ENCODE measurements at places on chromosomes 16 and 17. TPM values are rescaled to one million over a fixed set of nuclear protein-coding genes. Genes with fewer than 3 reads are reported as not detected.
A peak's percentile ranks its signal among the peaks of the same experiment; 100 is the strongest.

Gene CD2BP2
- 19.8 TPM for total RNA-seq

- no peak for DNase-seq
These were observed 2.6 kb upstream of the RARA start for GRCh38 chr17:40306395-40306794.

- DNase-seq, result no peak
These were observed 11.5 kb upstream of the P2RX1 start for GRCh38 chr17:3927628-3928340.

DNA sequence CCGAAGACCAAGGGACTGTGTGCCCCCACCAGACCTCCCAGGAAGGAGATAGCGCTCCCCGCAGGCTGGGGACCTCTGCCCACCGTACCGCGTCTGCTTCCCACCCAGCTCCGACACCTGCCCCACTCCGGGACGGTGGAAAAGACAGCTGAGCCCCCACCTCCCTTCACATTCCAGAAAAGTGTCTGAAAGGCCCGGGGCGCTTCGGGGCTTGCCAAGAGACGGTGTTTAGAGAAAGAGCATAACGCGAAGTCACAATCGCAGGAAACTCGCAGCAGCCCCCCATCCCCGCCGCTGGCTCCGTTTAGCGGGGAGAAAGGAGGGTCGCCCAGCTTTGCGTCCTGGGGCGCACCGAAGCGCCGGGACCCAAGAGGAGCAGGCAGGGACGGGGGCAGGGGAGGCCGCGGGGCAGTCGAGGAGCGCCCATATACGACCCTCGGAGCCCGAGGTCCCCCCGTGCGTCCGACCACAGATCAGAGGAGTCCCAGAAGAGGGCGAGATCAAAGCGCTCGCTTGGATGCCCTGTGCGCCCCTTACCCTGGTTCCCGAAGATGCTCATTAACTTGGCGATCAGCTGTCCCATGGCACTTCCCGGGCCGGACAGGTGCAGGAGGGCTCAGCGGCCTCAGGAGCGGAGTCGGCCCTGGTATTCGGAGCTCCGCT lies 652 bp downstream of the ARL5C start:
- DNase-seq, result no peak

Gene ASB16
- 3.9 TPM for total RNA-seq

DNA sequence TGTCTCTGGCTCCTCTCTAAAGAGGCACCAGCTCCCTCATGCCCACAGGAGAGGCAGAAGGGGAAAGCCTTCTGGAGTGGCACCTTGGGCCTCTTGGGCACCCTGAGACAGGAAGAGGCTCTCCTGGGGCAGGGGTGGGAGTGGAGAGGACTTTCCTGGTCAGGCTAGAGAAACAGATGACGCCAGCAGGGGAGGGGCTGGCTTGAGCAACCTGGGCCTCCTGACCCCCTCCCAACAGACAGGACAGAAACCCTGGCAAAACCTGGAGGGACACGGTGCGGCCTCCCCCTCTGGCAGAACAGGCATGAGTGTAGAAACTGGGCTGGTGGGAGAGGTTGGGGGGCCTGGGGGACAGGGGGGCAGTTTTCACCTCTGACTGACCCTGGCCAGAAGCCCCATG lies 6.1 kb downstream of the SMIM5 start:
- no peak for DNase-seq

- DNase-seq, result no peak
These were observed 3.7 kb upstream of the SLC16A11 start for GRCh38 chr17:7047566-7047965.

- DNase-seq, result peak; percentile 8
These were observed 212.2 kb upstream of the FOXF1 start for GRCh38 chr16:86297866-86298757.

DNA sequence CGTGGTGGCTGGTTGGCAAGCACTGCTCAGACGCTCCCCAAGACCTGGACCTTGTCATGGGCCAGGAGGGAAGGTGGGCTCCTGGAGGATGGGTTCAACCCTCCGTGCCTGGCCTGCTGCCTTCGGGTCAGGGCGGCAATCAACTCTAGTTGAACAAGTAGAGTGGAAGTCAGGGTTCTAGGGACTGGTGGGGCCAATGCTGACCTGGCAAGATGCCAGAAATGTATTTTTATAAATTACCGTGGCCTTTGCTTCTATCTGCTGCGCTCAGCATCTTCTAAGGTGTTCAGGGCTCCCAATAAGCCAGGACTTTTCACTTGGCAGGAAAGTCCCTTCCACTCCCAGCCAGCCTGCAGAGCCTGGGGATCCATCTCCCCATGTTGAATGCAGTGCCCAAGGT lies 207.1 kb upstream of the N4BP1 start:
- DNase-seq, result no peak

GRCh38 chr16:47470810-47471209 lies 9.7 kb downstream of the PHKB start:
- no peak for DNase-seq

Gene ADORA2B
- 1.8 TPM for total RNA-seq

DNA sequence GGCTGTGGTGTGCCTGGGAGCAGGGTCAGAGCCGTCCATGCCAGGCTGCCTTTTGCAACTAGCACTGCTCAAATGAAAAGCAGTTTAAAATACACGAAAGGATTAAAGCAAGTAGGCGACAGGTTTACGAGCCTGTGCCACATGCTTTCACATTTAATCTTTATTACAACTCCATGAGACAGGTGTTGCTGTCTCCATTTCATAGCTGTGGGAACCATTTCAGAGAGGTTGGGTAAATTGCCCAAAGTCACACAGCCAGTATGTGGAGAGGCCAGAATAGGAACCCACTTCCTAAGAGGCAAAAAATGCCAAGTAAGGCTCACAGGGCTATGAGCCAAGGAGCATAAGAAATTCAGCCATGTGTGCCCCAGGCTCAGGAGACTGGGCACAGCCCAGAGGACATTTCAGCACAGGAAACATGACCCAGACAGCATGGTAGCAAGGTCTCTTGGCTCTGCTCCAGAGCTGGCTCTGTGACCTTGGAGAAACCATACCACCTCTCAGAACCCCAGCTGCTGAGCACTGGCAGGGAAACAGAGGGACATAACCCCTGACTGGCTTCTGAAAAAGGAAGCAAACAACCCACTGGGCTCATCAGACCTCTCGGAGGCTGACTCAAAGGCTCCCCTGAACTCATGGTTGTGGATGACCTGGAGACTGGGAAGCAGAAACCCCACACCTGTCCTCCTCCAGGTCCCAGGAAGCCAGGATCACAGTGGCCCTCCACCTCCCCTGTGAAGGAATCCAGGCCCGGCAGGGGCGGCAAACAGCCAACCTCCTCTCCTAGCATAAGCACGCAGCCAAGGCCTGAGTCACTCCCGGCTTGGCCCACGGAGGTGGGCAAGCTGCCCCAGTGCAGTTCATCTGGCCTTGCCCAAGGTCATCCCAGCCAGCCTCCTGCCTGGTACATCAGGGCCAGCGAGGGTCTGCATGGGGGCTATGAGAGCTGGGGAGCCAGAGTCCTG lies 40.3 kb upstream of the MRPS23 start:
- peak; percentile 98 for DNase-seq

GRCh38 chr17:16381496-16381820 lies 567 bp downstream of the UBB start:
- no peak for DNase-seq

Gene IRX6
- total RNA-seq, result not detected

DNA sequence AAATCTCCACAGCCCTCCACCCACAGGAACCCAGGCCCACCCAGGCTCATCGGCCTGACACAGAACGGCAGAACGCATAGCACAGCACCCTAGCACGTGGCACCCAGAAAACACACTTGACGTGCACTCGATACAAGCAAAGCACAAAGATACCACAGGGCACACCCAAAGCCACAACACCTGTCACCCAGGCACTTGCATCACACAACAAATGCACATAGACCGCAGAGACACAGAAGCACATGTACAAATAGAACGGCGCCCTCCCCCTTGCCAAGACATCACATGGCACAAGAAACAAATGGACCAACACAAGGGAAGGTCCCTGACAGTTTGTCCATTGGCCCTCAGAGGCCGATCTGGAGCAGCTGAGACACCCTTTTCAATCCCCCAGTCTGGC lies 147.7 kb upstream of the WSCD1 start:
- DNase-seq, result no peak

Gene SPATA32
- total RNA-seq, result not detected

Gene LGALS9B
- not detected for total RNA-seq

Gene CRYBA1
- not detected for total RNA-seq

GRCh38 chr17:74671031-74671771 lies 41.5 kb downstream of the CD300LF start:
- DNase-seq, result peak; percentile 74

Gene SHBG
- not detected for total RNA-seq

DNA sequence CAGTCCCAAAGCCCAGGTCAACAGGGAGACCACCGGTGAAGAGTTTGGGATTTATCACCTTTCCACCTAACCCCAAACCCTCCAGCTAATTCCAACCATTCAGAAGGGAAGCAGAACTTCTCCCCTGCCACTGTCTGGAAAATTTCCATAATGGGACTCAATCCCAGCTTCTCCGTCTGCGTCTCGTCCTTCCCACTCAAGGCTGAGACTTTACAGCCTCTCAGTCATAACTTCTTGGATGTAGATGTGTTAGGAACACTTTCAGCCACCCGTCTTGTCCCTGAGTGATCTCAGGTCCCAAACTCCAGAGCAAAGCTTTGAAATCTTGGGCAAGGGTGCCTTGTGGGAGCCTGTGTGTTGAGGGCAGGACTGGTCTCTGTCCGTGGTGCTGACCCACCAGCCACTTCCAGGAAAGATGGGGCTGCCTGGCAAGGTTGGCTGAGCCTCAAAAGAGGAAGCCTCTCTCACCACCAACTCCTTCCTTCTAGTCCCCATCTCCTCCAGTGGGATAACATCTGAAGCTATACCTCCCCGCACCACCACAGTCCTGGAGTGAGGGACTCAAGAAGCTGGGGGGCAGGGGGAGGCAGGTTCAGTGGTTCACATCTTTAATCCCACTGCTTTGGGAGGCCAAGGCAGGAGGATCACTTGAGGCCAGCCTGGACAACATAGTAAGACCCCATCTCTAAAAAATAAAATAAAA lies 9.3 kb downstream of the GAS2L2 start:
- DNase-seq, result peak; percentile 39

Gene KRT31
- not detected for total RNA-seq

GRCh38 chr17:49204516-49204915 lies 5.9 kb downstream of the GNGT2 start:
- no peak for DNase-seq

DNA sequence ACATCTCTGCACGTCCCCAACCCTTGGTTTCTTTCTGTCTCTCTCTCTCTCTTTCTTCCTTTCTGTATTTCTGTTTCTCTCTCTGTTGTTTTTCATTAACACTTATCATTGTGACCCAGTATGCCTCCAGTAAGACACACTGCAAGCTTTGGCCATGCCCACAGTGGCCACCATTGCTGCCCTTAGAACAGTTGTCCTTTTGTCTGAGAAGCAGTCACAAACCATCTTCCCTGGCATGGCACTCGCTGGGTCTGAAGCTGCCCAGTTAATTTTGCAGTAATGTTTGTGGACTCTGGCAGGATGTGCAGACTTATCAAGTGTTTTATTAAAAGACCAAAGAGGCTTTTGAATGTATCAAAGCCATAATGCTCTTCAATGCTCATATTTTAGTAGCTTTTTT lies 146.9 kb downstream of the MSI2 start:
- no peak for DNase-seq

Gene GNG13
- not detected for total RNA-seq

DNA sequence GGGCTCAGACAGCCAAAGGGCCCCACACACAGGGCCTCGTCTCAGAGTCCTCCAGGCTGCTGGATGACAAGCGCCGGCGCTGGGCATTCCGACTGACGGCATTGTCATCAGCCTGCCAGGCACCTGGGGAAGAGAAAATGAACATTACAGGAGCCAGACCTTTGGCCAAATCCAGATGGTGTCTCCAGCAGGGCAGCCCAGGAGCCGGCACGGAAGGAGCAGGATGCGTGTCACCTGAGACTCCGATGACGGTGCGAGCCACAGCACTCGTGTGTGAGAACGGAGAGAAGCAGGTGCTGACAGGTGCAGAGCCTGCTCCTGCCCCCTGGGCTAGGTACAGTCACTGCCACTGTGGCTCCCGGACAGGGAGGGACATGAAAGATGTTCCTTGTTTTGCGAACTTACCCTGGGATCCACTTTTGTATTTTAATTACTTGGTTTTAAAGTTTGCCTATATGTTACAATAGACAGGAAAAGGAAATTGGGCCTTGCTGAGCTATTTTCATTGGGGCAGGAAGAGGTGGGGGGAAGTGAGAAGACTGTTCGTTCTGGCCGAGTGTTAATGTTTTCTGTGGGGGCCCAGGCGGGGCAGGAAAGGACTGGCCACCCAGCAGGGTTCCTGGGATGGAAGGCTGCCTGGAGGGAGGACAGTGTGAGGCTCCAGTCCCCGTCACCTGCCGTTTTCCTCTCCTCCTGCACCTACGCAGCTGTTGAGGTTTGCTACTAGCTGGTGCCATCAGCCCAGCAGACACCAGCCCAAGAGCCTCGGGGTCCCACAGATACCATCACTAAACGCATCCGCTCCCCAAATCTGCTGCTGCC lies 4.4 kb upstream of the FOXJ1 start:
- DNase-seq, result no peak

GRCh38 chr17:76079535-76079955 lies 563 bp downstream of the ZACN start:
- DNase-seq, result no peak
